Kidney epithelial cell (primary cell): ENCODE measurements at places on chromosomes 13 and 19. TPM values are rescaled to one million over a fixed set of nuclear protein-coding genes. Genes with fewer than 3 reads are reported as not detected.
A peak's percentile ranks its signal among the peaks of the same experiment; 100 is the strongest.

GRK1 gene
- not detected in 2 replicates for total RNA-seq

FGF22 gene
- total RNA-seq: not detected in 2 replicates

GRCh38 chr13:64704121-64704649 lies 2526.0 kb downstream of the PCDH9 start:
- no peak for DNase-seq

GRCh38 chr19:708154-709143 lies at the start of gene PALM:
TSS of gene PALM (plus strand) at chr19:708935. CDS start at chr19:709147, 212 bp downstream.
- DNase-seq: no peak

DNA sequence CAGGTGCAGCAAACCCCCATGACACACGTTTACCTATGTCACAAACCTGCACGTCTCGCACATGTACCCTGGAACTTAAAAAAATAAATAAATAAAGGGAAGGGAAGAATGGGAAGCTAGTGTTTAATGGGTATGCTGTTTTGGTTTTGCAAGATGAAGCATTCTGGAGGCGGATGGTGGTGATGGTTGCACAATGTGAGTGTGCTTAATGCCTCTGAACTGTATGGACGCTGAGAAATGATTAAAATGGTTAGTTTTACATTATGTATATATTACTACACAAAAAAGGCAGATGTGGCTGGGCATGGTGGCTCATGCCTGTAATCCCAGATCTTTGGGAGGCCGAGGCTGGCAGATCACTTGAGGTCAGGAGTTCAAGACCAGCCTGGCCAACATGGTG lies 17.8 kb downstream of the NFILZ start:
- no peak for DNase-seq

DNA sequence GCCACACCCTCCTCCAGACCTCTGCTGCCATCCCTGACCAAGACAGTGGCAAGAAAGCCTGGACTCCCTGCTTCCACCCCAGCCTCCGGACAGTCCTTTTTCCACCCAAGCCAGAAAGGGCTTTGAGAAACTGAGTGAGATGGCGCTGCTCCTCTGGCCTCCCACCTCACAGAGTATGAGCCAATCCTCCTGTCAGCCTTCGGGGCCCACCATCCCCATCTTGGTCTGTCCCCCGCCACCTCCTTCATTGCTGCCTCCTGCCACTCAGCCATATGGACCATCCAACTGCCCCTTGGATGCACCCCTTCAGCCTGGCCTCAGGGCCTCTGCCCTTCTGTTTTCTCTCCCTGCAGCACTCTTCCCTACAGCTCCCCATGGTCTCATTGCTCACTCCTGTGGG lies 125.7 kb downstream of the CRYL1 start:
- DNase-seq: no peak

DNA sequence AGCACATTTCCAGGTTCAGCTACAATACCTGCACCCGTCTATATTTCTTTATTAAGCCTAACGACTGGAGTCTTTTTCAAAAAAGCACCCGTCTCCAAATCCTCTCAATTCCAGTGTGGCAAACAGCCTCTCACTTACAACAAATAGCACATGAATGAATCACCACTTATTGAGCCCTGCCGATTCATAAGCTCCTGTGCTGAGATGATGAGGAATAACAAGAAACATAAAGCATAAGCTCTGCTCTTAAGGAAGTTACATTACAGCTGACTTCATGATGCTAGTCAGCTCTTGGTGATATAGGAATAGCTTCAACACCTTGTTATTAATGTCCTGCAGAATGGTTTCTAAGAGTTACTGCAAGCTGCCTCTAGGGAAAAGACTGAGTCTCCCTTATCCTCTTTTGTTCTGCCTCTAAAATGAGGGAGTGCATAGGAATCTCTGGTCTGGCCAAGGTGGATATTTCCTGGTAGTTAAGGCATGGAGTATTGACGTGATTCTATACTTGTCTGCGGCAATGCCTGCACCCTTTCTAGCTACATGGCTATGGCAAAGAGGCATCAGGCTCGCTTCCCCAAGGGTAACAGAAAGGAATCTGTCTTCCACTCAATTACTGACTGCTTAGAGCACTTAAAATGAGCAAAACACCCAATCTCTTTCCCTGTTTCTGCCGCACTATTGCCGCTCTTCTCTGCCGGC lies 195.7 kb downstream of the KLF12 start:
- peak; percentile 61 for DNase-seq

DNA sequence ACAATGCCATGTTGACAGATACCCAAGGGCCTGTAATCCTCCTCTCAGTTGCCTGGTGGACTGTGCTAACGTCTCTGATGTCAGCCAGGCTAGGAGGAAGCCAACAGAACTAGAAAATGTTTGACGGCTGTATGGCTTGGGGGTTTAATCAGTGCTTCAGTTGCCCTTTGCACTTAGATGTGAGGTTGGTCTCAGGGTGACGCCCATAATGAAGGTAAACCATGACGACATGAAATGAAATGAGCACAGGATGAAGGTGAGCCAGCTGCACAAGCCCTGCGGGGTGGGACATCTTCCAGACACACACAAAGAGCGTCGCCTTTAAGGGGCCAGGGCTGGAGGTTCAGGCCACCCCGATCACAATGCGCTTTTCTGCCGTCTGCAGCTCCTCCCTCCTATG lies 127.2 kb downstream of the CRYL1 start:
- no peak for DNase-seq

DAND5 gene
- total RNA-seq: not detected in 2 replicates

TUBA3C gene
- not detected in 2 replicates for total RNA-seq

GRCh38 chr19:918481-919198 lies 1.5 kb downstream of the KISS1R start:
- DNase-seq: no peak

DNA sequence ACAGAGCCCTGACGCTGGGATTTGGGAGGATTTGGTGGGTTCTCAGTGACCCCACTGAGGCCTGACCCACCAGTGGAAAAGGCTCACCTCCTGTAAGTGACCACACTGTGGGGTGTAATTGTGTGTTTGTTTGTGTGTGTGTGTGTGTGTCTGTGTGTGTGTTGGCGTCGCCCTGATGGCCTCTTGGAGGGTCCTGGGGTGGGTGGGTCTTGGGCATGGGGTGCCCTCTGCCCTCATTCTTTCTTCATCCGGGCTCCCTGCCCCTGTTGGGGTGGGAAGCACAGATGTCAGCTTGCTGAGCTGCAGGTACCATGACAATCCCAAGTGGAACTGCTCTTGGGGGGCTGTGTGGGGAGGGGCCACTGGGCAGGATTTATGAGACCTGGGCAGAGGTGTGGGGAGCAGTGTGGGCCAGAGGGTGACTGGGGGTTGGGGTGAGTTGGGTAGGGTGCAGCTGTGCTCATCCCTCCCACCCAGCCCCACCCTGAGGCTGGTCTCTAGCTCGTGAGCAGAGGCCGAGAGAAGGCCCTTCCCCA lies 22.8 kb downstream of the WTIP start:
- DNase-seq: no peak

DNA sequence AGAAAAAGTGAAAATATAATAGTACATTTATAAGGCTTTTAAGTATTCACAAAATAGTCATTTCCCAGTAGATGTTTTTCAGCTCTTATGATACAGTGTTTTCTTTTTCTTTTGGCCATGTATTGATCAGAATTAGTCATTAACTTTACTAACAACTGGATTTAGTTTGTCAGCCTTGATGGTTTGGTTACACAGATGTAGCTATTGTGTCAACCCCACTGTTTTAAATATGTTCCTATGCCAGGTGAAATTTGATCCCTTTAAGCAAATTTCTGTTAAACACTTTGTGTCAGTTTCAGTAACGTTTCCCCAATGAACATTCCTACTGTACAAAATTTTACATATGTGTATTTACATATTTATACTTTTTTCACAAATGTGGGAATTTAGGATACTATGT lies 261.5 kb upstream of the STARD13 start:
- DNase-seq: no peak

- no peak for DNase-seq
These were observed 57.5 kb downstream of the STARD13 start for GRCh38 chr13:33227927-33228647.

DNA sequence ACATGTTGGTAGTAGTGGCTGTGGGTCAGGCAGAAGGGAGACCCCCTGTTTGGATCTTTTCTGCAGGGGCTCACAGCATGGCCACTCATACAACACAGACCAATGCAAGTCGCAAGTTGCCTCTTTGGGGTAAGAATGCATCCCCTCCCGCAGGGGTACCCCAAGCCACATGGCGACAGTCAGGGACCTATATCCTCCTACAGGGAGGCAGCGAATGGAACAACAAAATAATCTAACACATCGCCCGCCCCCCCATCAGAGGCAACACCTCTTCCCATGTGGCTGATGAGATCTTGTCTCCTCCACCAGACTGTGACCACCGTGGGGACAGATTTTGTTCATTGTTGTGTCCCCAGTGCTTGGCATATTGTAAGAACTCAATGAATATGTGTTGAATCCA lies 40.7 kb upstream of the PNMA8B start:
- no peak for DNase-seq

F2RL3 gene
- 0.88 and 1.4 TPM in 2 replicates for total RNA-seq

GRCh38 chr19:13100031-13100588 lies 2.5 kb downstream of the LYL1 start:
- no peak for DNase-seq

DNA sequence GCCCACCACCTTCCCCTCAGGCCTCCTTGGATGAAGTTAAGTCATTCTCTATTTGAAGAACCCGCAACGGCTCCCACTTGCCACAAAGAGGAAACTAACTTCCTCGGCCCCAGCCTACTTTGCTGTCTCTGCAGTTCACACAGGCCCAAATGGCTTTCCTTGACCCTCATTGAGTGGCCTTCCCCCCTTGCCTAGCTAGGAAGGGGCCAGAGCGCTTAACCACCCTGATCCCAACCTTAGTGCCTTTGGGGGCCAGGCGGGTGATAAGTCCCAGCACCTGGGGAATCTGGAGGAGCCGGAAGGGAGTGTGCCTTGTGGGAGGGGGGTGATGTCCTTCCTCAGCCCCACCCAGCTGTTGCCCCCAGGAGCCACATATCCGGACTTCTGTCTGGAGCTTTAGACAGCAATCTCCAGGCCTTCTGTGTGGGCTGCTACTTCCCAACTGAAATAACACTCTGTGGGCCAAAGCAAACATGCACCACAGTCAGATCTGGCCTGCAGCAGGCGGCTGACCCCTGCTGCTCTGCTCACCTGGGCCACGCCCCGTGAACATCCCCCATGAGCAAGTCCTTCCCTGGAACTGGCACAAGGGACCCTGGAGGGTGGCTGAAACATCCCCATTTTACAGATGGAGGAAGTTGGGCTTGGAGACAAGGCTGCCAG lies 10.5 kb downstream of the NECTIN2 start:
- DNase-seq: no peak

LMTK3 gene
- total RNA-seq: 2.3 and 2.9 TPM in 2 replicates

- DNase-seq: no peak
These were observed 19.2 kb upstream of the RCBTB1 start for GRCh38 chr13:49604570-49604969.

GRCh38 chr13:68078469-68078868 lies 848.3 kb upstream of the PCDH9 start:
- no peak for DNase-seq

DNA sequence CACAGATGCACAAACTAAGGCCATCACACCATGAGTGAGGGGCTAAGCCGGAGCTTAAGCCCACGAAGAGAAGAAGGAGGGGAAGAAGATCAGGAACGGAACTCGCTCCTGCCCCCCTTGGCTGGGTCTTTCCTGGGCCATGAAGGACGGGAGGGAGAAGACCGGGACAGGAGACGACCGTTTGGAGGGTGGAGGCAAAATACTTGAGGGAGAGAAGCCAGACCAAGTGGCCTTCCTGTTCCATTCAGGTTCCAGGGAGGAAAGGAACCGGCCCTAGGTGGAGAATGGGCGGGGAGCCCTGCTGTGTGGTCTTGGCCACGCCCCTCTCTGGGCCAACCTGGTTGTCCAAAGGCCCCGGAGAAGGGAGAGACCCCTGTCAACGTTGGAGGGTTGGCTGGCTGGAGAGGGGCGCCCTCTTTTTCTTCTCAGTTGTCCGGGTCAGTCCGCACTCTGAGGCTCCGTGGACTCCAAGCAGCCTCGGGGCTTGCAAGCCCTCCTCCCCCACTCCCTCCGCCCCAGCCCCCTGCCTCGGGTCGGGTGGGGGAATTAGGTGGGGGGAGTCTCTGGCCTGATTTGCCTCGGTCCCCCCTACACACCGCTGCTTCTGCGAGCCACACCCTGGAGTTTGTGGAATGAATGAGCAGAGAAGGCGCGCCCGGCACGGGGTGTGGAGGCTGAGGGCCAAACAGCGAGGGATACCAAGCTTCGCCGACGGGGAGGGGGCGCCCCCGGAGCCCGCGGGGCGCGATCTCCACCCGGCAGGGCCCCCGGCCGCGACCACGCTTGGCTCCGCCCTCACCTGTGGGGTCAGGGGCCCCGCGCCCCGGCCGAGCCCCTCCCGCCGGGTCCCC lies 757 bp downstream of the FBN3 start:
- no peak for DNase-seq

CCDC61 gene
- total RNA-seq: 7.1 and 9.7 TPM in 2 replicates

GRCh38 chr19:49442771-49443365 lies 1.5 kb upstream of the SLC17A7 start:
- DNase-seq: peak; percentile 29

GRCh38 chr19:9132422-9132821 lies 5.7 kb upstream of the OR7G3 start:
- no peak for DNase-seq

CYP2A6 gene
- not detected in 2 replicates for total RNA-seq

FAM83E gene
- 0.25 and 2.3 TPM in 2 replicates for total RNA-seq

KLK10 gene
- total RNA-seq: 6.7 and 9.0 TPM in 2 replicates

DNA sequence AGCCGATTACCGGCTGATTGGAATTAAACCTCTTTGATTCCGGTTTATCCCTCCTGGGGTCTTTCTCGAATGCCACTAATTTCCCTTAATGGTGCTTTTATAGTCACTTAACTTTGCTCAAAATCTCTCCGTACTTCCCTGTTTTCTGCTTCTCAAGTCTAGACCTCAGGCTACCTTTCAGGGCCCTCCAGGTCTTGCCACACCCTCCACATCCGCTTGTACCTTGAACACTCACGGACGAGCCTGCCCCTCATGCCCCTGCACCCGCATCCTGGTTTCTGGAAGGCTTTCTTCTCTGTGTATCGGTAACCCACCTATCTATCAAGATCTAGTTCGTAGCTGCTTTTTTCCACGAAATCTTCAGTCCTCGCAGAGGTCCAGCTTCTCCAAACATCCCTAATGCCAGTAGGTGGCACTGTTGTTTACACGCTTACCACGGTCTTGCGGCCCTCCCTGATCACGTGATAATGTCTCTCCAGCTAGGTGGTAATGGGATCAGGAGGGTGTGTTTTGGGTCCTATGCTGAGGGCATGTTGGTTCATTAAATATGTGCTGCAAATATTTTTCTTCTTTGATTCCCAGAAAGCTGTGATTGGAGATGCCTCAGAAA lies 13.8 kb downstream of the ATP12A start:
- DNase-seq: no peak
